Adipocyte (in vitro differentiated cells): ENCODE measurements at places on chromosomes 1 and 21.

- DNase-seq = peak; percentile 50
These were observed 110.8 kb downstream of the ZZZ3 start for GRCh38 chr1:77571642-77572041.

- peak; percentile 64 for DNase-seq
These were observed 4.8 kb downstream of the FAM131C start for GRCh38 chr1:16068356-16069270.

DNA sequence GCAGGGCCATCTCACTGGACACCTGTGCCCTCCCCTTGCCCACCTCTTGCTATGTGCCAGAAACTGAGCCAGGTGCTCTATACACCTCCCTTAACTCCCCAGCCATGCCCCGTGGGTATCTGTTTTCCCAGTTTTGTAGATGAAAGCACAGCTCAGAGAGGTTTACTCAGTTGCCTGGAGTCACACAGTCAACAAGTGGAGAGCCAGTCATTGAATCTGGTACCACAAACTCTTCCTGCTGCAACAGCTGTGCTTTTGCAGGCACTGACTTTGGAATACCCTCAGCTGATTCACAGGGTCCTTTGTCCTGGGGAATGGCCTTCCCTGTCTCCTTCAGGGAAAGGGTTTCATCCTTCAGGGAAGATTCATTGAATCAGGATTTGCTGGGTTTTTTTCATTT is 22.1 kb downstream of the PAX7 start:
- no peak for DNase-seq

DNA sequence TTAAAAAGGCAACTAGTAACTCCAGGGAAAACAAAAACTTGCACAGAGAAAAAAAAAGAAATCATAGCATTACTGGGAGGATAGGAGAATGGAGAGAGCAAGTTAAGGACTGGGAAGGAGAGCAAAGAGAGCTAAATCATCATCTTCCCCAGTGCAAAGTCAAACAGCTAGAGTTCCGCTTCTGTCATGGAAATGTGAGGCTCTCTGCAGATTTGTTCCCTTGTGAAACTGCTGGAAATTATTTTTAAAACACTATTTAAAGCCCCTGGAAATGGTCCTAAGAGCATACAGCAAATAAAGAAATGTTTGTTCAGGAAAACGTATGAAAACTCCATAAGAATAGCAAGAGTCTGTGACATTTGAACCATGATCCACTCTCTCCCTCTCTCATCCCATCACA is 64.6 kb downstream of the CAMK2N1 start:
- no peak for DNase-seq
